ENCODE measurements at places on chromosomes 2 and 18. TPM values are rescaled to one million over a fixed set of nuclear protein-coding genes. Genes with fewer than 3 reads are reported as not detected.

GRCh38 chr2:18588049-18588448, 1.3 kb downstream of the NT5C1B start:
- no peak for DNase-seq

DNA sequence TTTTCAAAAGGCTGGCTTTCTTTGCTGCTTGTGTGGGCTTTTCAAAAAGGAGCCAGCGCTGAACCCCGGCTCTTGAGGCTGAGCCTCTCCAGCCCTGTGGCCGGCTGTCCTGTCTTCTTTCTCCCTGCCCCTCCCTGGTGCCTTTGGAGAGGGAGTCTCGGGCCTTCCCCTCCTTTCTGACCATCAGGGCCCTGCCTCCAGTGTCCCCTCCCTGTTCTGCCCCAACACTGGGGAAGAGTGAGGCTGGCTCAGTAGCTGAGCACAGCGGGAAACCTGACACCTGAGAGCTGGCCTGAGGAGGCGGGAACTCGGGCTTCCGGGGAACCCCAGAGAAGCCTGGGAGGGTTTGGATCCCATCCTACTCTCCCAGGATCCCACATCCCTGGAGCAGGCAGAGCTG, 232.1 kb downstream of the LOXHD1 start:
- no peak for DNase-seq

DNA sequence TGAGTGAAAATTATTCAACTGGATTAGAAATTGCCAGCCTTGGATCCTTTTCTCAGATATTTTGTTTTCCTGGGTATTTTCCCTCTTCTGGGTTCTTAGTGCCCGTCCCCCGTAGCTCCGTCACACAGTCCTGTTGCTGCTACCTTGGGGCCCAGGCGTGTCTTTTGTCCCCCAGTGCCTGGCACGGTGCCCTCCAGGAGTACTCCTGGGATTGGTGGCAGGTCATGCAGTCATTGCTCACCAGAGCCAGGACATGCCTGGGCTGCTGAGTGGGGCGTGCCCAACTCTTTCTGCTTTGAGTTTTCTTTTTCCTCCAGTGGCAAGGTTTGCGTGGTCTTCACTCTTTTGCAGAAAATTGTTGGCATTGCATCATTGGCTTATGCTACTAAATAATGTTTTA, 275.2 kb downstream of the AGAP1 start:
- DNase-seq = no peak

DNA sequence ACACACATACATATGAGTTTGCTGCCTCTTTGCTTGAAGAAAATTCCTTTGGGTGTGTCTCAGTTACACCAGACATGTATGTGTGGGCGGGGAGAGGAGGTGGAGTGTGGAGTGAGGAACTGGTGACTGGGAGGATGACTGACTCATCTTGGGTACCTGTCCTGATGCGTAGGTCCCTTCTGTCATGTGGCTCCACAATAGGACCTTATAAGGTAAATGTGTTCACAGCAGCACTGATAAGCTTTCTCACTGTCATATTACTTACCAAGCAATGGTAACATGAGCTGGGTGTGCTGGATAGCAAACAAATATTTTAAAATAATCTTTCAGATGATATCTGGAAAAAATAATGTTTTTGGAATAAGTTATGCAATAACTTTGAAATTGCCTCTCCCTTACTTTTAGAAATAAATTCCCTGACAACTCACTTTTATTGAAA, 45.1 kb downstream of the SLC9A2 start:
- DNase-seq = no peak

- no peak for DNase-seq
These were observed 32.9 kb upstream of the SYT4 start for GRCh38 chr18:43310239-43310638.

GRCh38 chr2:168152902-168153530, 94.4 kb downstream of the STK39 start:
- no peak for DNase-seq

Gene DUSP2
- 0.78 TPM for total RNA-seq

Gene TBR1
- total RNA-seq = not detected

Gene HOXD3
- not detected for total RNA-seq

Gene CD8B2
- total RNA-seq = not detected
